NB4 (cell line): ENCODE measurements at places on chromosomes 3 and 15.
A peak's percentile ranks its signal among the peaks of the same experiment; 100 is the strongest.

GRCh38 chr3:187263270-187263669 is 28.3 kb downstream of the MASP1 start:
- no peak for DNase-seq

GRCh38 chr15:44137750-44138149 is 57.3 kb downstream of the FRMD5 start:
- no peak for DNase-seq

GRCh38 chr15:85536341-85536740 is 155.9 kb downstream of the AKAP13 start:
- no peak for DNase-seq

GRCh38 chr3:64494526-64494925 is 193.3 kb downstream of the ADAMTS9 start:
- no peak for DNase-seq

DNA sequence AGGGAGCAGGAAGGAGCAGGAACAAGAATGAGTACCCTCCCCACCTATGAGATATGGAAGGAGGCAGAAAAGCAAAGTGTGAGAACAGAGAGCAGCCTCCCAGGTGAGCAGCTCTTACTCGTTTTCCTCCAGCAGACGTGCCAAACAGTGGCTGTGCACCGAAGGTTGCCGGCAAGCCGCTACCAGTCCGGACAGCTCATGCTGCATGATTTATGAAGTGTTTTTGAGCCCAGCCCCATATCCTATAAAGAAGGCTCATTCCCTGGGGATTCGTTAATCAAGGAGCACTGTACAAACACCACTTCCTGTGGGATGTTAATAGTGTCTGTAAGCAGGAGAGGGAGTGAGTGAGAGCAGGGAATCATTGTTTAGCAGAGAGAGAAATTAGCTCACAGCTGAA is 118.3 kb upstream of the FOXB1 start:
- peak; percentile 2 for DNase-seq

DNA sequence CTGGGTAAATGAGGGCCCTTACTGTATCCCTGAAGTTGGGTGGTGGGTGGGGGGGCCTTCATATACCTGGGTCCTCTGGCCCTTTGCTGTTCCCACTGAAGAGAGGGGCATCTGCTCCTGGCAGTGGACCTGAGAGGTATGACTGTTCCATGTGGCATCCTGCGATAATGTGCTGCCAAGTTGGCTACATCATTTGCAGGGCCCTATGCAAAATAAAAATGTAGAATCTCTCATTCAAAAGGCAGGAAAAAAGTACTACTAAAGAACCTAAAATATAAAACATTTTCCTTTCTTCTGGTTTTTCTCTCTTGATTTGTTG is 49.2 kb upstream of the RYK start:
- DNase-seq, result no peak

- DNase-seq, result no peak
These were observed 118.3 kb downstream of the PROS1 start for GRCh38 chr3:93855401-93855800.

DNA sequence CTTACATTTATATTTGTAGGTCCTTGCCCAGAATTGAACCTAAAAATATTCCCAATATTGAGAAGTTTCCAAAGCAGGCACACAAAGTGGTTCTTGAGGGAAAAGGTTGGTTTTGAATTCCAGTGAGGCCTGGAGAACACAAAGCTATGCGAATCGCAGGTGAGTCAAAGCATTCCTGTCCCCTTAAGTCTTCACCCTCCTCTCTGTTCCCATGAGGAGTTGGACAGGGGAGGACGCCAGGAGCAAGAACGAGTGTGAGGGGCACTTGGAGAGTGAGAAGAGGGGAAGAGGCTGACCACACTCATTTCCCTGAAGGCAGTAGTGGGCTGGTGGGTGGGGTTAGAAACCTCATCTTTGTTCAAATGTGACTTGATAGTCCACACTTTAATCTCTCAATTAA is 185.8 kb upstream of the EOMES start:
- DNase-seq, result no peak

DNA sequence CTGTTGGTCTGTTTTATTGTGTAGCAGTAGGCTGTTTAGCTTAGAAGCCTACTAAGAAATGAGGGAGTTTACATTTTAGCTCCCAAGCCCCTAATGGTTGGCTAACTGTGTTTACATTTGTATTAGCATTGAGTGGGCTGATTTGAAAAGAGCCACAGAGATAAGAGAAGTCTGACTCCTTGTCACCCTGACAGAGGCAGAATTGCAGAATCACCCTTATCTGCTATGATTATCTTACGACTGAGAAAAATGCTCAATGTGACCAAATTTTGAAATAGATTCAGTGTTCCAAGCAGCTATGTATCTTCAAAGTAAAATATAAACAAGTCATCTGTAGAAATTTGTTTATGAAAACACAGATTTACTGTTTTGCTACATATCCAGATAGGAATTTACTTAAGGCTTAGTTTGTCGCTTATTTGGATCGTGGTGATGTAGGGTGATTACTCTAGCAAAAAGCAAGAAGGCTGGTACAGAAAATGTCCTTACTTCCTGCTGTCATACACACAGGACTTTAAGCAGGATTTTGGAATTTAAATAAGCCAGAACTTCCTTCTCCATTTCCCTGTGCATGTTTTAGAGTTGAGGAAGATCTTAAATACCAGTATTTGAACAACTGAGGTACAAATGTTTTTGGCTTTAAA is 19.0 kb downstream of the SEMA6D start:
- no peak for DNase-seq

GRCh38 chr15:29921130-29921601 is 98.9 kb upstream of the TJP1 start:
- no peak for DNase-seq

DNA sequence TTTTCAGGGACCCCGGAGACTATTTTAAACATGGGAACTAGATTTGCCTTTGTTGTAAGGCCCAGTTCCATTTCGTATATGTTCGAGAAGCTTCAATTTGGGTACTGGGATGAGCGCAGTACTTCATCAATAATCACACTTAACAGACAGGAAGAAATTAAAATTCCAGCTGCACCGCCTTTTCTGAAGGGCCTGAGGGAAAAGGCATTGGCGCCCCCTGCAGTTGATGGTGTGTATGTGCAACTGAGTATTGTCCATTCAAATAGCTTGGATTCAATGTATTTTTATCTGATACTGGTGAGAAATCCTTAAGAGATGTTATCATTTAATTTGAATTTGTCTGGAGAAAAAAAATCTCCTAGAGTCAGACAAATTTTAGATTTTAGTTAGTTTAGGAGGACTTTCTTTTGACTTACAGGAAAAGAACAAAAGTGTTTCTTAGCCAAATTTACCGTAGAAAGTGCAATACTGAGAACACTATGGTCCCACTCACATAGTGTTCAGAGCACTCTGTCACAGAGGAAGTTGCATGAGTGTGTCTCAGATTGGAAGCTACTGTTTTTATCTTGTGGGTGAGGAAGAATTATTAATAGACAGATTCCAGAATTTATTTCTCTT is 5.4 kb upstream of the ALDH1A2 start:
- peak; percentile 65 for DNase-seq

DNA sequence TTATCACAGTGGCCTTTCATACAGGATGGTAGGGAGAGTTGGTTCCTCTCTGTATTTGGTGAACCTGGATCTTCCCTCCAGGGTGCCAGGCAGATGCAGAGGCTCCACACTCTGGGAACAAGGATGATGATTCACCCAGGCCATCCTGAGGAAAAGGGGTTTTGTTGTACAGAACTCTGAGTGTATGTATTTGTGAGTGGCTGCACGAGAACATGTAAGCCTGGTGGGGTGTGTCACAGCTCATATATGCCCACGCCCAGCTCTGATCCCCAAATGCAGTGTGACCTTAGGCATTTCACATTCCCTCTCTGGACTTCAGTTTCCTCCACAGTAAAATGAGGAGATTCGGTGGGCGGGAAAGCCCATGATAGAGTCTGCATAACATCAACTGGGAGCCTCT is 11.6 kb upstream of the CILP start:
- no peak for DNase-seq

DNA sequence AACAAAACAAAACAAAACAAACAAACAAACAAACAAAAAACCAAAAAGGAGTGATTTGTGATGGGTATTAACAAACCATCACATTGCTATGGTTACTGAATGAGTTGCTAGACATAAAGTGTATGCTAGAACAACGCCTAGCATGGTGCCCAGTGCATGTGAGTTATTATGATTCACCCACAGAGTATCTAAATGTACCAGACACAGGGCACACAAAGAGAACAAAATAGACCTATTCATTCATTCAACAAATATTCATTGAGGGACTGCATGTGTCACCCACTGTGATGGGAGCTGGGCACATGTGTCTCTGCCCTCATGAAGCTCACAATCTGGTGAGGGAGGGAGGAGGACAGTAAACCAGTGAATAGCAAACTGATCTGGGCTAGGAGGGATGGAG is 11.6 kb upstream of the ACAN start:
- no peak for DNase-seq

DNA sequence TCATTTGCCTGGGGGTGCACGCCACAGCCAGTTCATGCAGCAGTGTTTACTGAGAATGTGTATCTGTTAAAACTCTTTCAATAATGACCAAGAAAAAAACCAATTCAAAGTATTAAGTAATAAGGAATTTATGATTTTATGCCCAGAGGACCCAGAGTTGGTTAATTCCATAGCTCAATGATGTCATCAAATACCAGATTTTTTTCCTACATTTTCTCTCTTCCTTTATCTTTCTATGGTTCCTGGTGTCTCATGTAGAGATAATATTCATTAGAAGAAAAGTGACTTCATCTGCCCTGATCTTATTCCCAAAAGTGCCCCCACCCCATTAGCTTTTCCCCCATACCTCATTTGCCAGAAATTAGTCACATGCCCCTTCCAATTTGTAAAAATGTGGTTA is 44.6 kb upstream of the LMCD1 start:
- DNase-seq, result no peak

- no peak for DNase-seq
These were observed 845.4 kb downstream of the NAALADL2 start for GRCh38 chr3:175704366-175705055.

- DNase-seq, result no peak
These were observed 66.3 kb downstream of the ST8SIA2 start for GRCh38 chr15:92460023-92460422.

- no peak for DNase-seq
These were observed 1.6 kb upstream of the NTRK3 start for GRCh38 chr15:88258093-88258641.

DNA sequence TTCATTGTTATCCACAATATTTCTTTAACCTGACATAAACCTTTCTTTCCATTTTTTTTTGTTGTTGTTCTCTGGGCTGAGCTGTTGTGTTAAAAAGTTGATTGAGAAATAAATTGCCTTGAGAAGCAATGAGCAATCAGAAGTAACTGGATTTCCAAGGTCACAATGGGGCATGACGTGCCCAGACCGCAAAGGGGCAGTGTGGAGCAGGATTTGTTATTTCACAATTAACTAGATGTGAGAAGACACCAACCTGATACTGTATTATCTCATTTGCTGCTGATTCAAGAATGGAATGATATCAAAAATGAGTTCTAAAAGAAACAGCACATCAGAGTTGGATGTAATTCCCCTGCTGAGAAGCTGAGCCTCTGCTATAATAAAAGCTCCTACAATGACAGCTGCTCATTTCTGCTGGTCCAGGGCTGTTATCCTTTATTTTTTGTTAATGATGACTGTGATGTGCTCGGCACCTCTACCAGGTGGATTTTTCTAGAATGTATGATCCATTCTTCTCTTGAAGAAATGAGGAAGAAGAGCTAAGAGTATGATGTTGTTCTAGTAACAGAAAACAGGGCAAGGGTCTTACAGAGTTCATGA is 28.1 kb downstream of the CPNE4 start:
- DNase-seq, result peak; percentile 53

GRCh38 chr3:87033205-87033604 is 42.3 kb upstream of the VGLL3 start:
- no peak for DNase-seq

DNA sequence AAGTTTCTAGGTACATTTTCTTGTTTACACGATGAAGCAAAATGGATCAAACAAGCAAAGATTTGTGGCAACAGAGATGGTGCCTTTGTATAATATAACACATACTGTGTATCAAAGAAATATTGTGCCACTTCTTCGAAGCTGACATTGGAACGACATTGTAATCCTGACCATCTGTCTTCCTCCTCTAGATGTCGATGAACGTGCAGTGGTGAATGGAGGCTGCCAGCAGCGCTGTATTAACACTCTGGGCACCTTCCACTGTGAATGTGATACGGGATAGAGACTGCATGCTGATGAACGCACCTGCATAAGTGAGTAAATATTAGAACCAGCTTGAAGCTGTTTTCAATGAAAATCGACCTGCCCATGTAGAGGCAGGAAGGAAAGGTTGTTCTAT is 613.3 kb upstream of the GOLIM4 start:
- no peak for DNase-seq

DNA sequence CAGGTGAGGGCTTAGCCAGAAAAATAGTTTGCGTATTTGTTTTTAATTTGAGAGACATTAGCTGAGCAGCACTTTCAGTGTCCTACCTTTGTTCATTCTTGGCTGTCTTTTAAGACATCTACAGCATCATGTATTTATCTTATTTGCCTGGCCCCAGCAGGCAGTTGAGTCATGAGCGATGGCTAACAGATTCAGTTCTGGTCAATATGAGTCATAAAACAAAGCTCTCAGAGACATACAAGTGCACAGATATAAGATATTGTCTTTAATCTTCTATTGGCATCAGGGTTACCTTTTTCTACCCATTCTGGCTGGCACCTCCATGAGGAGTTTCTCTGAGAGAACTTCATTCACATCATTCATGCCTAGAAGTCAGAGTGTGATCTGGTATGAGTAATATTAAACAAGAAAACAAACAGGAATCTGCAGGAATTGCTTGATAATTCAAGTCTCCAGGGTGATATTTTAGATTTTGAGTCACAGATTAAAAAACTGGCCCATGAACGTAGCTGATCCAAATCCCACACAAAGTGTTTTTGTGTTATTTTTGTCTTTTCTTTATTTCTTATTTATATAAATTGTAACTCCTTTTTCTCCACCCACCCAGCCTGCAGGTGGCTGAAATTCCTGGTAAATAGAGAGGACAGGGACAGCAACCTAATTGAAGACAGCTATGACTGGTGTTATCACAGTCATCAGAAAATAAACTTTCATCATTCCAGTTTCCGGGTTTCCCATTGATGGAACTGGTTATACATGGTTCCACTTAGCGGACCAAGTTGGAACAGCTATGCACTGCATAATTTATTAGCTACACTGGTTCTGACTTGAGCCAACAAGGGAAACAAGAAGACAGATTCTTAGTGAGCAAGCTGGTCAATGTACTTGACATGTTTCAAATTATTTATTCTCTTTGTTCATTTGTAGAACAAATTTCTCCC is 47.3 kb downstream of the PLSCR2 start:
- no peak for DNase-seq

GRCh38 chr15:58479941-58480340 is 48.1 kb downstream of the LIPC start:
- DNase-seq, result no peak

- DNase-seq, result no peak
These were observed 449.3 kb downstream of the ROBO2 start for GRCh38 chr3:77489216-77489615.

DNA sequence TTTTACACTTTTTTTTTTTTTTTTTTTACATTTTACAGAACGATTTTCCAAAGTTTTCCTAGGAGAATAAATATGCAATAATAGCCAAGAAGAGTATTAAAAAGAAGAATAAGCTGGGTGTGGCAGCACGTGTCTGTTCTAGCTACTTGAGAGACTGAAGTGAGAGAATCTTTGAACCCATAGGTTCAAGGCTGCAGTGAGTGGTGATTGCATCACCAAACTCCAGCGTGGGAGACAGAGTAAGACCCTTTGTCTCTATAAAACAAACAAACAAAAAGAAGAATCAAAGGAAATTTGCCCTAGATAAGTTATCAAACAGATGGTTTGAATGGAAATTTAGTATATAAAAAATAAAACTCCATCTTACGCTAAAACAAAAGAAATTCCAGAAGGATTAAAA is 13.3 kb downstream of the XRN1 start:
- DNase-seq, result peak; percentile 12
